ENCODE measurements at places on chromosomes 2 and 18. TPM values are rescaled to one million over a fixed set of nuclear protein-coding genes. Genes with fewer than 3 reads are reported as not detected.

ANO7 gene
- 0.47 TPM for total RNA-seq

RHBDD1 gene
- total RNA-seq, result 17.9 TPM

DNA sequence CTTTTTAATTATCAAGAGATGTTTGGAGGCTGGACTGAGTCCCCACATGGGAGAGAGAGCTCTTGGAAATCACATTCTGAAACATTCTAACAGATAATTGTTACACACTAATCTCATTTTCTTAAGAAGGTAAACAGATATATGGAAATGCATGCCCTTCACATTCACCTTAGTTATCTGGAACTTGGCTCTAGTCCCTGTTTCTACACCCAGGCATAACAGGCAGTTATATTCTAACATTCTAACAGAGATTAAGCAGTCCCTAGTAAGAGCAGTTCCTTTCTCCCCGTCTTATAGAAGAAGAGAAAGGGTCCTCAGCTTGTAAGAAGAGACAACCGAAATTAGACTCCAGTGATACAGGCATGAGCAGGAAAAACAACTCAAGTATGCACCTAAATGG lies 385.4 kb downstream of the SOX11 start:
- no peak for DNase-seq

KLHL41 gene
- 3,308 TPM for total RNA-seq

DNA sequence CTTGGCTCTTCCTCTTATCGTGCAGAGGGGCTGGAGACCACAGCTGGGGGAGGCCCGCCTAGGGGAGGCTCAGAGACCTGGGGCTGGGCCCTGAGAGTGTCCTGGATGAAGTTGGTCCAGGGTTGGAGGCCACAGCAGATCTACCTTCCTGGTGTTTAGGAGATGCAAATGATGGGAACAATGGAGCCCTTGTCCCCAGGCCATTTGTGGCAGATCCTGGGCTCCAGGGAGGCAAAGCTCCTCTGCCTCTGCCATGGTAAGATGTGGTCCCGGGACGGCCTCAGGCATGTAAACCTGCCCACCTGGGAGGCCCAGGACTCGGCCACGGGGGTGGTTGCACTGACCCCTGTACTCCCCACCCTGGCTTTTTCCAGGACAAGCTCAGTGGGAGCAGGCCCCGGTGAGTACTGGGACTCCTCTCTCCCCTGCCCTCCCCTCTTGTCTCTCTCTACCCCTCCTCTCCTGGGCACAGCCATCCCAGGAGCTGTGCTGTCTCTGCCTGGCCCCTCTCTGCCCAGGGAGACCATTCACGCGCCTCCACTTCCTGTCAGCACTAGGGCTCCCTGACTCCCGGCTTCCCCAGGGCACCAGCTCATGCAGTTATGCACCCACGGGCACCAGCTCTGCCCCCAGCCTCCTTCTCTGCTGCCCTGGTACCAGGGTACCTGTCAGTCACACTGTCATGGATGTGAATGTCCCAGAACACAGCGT lies 10.9 kb downstream of the SH2D6 start:
- DNase-seq, result no peak

MARCO gene
- 5.8 TPM for total RNA-seq
